ENCODE measurements at places on chromosomes 13 and 19.

GRCh38 chr13:51311957-51312520, 27.5 kb upstream of the SERPINE3 start:
- no peak for DNase-seq

DNA sequence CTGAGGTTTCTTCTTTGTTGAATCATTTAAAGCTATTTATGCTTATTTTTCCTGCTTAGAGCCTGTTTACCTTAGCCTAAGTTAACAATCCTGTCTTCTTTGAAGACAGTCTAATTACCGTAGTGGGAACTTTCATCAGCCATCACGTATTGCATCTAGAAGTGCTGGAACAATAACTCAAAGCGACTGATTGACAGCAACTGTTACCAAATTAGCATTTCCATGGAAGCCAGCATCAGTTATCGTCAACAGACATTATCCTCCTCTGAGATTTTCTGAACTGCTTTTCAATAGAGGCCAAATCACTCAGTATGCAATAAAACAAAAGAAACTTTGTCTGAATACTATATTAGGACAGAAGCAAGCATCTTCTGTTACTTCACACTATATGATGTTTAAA, 433.3 kb upstream of the SLITRK1 start:
- no peak for DNase-seq

- no peak for DNase-seq
Measured at GRCh38 chr19:11356074-11356397, 804 bp downstream of the PLPPR2 start.

DNA sequence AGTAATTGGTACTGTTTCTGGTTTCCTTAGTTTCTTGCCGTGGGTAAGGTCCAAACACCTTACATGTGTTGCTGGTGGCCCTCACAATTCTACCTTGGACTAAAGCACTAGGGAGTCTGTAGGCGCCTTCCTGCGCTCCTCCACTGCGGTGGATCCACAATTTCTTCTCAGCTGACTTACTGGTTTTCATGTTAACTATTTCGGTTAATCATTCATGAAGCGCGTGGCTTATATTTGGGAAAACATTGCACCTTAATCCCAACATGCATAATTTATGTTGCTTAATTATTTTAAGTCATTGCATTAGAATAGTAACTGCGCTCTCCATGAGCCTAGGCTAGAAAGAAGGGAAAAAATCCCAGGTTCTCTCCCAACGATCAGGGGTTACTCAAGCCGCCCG, 37.7 kb downstream of the ARHGEF7 start:
- DNase-seq: no peak

GRCh38 chr19:47109541-47110375, 3.8 kb downstream of the ZC3H4 start:
- no peak for DNase-seq

DNA sequence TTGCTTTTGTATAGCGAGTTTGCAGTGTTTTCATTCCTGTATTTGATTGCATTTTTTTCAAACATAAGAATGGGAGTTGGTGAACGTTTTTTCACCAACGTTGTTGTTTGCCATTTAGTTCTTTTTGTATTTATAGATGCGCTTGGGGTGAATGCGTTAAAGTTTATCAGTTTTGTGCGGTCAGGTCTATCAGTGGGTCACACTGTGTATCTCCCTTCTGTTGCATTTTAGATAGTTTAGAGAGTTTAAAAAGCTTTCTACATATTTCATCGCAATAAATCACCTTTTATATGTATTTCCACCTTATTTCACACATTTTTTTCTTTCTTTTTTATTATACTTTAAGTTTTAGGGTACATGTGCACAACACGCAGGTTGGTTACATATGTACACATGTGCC, 16.4 kb downstream of the OR7A5 start:
- DNase-seq: no peak
